ENCODE measurements at places on chromosomes 12 and 14.

- DNase-seq = peak; percentile 25
Observed at GRCh38 chr12:59403259-59403932, 192.4 kb upstream of the SLC16A7 start.

- DNase-seq = no peak
Observed at GRCh38 chr12:81146228-81147225, 68.6 kb downstream of the ACSS3 start.

- peak; percentile 81 for DNase-seq
Observed at GRCh38 chr12:5988659-5989116, 43.6 kb upstream of the ANO2 start.

GRCh38 chr12:115572440-115572839, 705.1 kb downstream of the MED13L start:
- no peak for DNase-seq

GRCh38 chr12:1662761-1663439, 28.0 kb upstream of the ADIPOR2 start:
- no peak for DNase-seq

- no peak for DNase-seq
Observed at GRCh38 chr14:50619569-50620141, 48.5 kb downstream of the SAV1 start.

DNA sequence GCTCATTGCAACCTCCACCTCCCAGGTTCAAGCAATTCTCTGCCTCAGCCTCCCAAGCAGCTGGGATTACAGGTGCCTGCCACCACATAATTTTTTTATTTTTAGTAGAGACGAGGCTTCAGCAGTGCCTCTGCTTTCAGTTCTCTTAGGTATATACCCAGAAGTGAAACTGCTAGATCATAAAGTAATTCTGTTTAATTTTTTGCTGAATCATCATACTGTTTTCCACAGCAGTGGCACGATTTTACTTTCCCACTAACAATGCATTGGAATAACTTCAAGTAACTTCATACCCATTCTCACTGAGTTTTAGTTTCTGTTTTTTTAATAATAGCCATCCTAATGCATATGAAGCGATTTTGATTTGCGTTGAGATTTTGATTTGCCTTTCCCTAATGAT, 148.0 kb upstream of the G2E3 start:
- DNase-seq = no peak

DNA sequence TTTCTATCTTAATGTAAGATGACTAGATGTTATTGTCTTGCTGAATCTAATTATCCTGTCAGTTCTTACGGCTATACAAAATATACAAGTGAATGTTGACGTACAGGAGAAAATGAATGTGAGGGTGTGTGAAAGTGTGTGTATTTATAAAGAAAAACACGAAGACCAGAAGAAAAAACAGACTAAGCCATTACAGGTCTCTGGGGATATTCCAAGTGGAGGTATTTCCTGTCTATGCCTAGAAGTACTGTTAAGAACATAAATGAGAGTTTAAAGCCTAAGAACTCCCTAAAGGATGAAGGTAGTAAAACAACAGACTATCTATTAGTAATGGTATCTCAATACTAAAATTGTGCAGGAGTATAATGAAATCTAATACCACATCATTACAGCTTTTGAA, 7.6 kb downstream of the MDM1 start:
- DNase-seq = no peak

- DNase-seq = peak; percentile 0
Observed at GRCh38 chr12:112480931-112481330, 62.2 kb downstream of the PTPN11 start.

- no peak for DNase-seq
Observed at GRCh38 chr12:42360747-42361403, 34.9 kb downstream of the PPHLN1 start.

GRCh38 chr12:66137937-66138336, 7.4 kb upstream of the LLPH start:
- no peak for DNase-seq

DNA sequence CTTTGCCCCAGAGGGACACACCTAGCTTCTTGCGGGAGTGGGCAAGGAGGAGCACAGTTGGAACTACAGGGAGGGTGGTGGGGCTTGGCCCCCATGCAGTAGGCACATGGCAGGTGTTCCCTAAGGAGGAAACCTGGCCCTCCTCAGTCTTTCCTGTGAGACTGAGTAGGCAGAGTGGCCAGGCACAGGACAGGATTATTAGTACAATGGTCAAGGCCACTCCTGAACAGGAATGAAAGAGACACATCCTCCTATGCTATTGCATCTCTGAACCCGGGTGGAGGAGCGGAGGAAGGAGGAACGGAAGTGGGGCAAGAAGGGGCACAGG, 846 bp downstream of the MYO1A start:
- DNase-seq = no peak

DNA sequence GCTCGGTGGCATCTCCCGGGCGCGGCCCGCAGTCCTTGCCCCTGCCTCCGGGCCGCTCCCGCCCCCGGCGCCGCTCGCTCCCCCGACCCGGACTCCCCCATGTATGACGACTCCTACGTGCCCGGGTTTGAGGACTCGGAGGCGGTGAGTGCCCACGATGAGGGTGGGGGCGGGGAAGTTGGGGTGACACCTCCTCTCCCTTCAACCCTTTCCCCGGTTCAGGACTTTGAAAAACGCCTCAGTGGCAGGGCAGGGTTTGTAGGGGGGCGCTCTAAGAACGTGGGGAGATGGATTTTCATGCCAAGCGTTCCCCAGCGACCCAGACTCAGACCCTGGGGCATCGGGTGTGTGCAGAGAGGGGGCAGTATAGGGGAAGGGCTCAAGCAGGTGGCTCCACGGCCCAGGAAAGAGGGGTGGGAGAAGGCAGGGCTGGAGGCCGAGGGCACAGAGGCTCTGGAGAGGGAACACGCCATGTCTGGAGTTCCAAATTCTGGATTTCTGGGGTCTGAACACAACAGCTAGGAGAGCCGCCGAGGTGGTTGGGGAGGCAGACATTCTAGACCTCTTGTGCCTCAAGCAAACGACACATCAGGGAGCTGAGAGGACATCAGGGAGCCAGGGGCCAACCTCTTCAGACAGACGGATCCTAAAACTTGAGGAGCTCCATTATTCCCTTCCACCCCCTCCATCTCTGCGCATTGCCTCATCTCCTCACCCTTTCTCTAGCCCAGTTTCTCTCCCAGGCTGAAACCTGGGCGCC, 715 bp downstream of the CACNB3 start:
- DNase-seq = no peak

DNA sequence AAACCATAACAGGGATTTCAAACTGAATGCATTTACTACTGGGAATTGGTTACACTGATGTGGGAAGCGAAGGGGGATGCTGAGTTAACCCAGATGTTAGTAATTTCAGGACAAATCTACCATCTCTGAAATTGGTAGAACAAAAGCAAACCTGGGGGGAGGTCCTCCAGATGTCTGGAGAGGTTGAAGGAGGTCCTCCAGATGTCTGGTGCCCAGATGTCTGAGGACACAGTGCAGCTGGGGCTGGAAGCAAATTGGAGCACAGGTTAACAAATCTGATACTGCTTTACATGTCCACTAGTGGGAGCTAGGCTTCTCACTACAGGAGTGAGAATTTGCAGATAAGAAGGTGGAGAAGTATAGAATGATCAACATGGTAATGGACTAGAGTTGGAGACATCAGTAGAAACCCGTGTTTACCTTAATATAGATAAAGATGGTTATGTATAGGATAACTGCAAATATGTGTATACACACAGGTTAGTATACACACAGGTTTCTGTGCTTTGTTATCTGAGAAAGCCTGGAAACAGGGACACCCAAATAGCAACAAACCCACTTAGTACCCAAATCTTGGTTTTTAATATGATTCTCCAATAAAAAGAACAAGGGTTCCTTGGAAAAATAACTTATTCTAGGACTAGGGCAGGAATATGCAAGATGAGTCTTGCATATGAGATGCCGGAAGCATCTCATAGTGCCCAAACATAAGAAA, 162.5 kb downstream of the C12orf50 start:
- no peak for DNase-seq

DNA sequence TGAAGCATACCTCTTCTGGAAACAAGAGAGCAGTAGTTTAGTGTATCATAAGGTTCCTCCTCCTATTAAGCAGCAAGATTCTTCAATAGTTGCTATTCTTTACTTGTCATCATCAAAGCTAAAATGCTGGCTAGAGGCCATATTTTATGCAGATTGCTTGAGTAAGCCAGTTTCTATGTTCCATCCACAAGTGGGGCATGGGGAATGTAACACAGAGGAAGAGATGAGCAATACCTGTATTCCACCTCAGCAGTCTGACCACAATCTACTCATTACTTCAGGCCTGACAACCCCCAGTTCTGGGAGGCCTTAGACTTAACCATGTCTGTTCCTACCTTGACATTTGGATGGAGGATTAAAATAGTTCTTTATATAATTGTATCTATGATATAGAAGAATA, 423.6 kb downstream of the BTG1 start:
- no peak for DNase-seq

GRCh38 chr14:35332517-35333263, 40.5 kb downstream of the PSMA6 start:
- no peak for DNase-seq

- DNase-seq = no peak
Observed at GRCh38 chr12:106910202-106910601, 45.5 kb upstream of the TMEM263 start.

DNA sequence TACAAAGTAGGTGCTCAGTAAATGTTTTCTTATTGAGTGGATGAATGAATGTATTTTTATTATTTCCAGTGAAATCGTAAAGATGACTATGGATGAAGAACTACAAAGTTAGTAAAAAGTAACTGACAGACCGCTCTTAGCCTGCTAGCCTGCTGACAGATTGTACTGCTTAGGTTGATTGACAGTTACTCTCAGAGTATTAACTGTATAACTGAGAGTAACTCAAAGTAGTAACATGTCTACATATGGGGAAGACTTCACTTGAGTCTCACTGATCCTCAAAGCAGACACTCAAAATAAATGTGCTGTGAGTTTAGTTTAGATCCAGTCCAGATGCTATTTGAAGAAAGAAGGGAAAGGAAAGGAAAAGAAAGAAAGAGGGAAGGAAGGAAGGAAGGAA, 272.3 kb upstream of the AMIGO2 start:
- no peak for DNase-seq

GRCh38 chr12:65894088-65894487, 69.8 kb downstream of the HMGA2 start:
- no peak for DNase-seq

- no peak for DNase-seq
Observed at GRCh38 chr12:102691773-102692555, 211.6 kb upstream of the IGF1 start.

DNA sequence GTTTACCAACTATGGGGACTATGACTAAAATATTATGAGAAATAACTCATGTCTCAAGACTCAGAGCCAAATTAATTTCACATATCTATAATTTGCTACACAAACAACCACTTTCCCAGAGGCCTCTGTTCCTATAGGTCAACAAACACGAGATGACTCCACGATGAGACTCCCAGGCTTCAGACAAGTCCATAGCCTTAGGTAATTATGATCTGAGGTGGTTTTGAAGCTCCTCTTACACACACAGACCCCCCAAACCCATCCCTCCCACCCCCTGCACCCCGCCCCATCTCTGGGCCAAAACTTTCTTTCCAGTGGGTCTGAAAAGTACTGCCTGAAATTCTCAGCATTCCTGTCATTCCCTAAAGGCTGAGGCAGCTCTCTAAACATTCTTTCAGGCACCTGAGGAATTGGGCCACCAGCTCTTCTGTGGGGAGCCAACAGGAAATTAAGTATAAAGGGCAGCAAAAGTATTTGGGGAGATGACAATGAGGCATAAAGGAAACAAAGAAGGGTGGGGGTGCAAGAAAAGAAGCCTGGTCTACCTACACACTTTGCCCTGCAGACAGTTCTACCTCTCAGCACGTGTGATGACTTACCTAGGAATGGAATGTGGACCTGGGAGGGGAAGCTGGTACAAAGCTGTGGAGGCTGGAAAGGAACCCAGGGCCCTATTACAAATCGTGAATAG, 143.6 kb downstream of the PAWR start:
- DNase-seq = no peak

DNA sequence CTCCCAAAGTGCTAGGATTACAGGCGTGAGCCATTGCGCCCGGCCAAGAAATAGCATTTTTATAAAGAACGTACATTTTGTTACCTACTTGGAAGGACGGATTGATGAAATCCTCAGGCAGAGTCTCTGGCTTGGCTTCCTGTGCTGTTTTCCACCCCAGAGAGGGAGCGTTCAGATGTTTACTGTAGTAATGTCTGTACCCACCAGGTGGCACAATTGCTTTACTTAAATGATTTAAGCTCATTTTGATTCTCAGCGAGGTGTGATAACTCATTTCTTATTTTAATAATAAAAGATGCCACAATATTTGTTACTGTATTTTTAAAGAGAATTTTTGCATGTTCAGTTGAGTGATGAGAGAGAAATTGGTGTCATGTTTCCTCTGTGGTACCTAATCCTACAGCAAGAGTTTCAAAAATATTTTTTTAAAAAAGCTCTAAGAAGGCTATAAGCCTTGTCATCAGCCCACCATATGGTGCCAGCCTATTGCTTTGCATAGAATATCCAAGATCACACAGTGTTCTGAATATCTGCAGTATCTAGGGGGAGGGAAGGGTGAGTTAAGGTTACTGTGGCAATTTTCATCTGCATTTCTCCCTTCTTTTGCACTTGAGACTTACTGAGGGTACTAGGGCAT, 82.6 kb upstream of the TRAF3 start:
- peak; percentile 90 for DNase-seq

DNA sequence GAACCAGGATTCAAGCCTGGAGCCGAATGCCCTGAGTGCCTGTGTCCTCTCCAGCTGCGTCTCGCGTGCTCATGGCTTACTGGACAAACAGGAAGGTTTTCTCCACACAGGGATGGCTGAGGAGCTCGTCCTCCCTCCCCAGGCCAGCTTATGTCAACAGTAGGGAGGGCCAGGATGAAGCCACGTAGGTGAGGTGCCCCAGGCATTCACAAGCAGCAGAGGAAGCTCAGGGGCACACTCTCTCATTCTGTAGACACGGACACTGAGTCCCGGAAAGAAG, 49.3 kb downstream of the TRPV4 start:
- no peak for DNase-seq

DNA sequence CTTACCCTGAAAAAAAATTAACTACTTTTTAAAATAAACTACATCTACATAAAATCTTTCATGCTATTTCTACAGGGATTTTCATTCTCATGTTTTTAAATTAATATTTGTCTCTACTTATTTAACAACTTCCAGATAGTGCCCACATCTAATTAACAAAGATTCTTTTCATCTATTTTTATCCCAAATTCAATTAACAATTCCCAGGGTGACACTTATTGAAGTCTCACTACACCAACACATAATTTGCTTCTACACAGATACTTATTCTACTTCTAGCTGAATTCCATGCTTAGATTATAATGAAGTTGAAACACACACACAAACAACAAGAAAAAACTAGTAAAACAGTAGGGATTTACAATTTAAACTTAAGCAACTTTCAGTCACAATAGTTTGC, 336.6 kb downstream of the ACSS3 start:
- no peak for DNase-seq

GRCh38 chr12:58521796-58522195, 398.5 kb downstream of the LRIG3 start:
- no peak for DNase-seq
